GM13977 (cell line): ENCODE measurements at places on chromosomes 5 and 9.

DNA sequence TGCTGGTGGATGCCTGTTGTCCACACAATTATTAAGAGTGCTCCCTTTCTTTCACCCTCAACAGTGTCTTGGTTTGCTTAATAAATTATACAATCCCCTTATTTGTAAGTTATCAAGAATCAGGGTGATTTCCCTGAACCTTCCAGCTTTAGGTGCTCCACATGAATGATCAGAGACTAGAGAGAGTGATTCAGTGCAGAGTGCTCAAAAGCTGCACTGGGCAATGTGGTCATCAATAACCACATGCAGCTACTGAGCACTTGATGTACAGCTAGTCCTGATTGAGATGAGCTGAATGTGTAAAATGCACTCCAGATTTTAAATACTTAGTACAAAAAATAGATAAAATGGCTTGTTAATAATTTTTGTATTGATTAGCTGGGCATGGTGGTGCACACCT, 76.8 kb upstream of the TRIO start:
- no peak for DNase-seq

DNA sequence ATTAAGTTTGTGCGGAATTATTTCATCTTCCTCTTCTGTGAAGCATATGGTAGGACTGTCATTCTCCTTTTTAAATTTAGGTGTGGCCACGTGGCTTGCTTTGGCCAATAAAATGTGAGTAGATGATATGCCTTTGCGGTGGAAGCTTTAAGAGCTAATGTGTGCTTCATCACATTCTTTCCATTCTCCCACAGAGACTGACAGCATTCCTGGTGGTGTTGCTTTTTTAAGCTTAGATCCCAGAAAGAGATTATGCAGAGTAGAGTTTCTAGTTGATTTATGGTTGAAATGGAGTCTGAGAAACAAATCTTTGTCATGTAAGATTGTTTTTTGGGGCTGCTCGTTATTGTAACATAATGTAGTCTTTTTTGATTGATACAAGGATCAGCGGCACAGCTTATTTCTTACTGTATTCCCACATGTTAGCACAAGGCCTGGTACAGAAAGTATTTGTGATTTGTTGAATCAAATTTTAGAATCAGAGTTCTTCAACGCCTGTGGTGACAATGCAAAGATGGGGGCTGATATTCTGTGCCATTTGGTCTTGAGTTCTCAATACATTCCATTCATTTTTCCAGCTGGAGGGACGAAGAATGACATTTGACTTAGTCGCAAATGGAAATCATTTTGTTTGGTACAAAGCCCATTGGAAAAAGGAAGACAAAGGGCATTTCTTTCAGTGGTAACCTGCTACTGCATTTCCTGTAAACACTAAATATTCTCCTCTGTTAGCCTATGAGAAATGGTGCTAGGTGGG, 209.9 kb upstream of the VLDLR start:
- no peak for DNase-seq

DNA sequence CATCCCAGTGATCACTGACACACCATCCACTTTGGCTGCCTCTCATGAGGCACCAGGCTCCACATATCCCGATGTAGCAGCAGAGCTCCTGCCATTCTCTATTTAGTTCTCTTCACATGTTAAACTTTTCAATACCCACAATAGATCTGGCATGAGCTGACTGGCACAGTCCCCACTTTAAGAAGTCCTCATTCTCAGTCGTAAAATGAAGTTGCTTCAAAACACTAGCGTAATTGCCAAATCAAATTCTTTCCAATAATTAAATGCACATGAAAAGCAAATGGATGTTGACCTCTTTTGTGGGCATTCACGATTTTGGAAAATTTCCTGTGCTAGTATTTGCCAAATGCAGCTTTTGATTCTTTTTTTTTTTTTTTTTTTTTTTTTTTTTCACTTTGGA, 32.4 kb downstream of the HAPLN1 start:
- no peak for DNase-seq

GRCh38 chr5:163305655-163306054, 131.7 kb upstream of the CCNG1 start:
- DNase-seq: no peak

DNA sequence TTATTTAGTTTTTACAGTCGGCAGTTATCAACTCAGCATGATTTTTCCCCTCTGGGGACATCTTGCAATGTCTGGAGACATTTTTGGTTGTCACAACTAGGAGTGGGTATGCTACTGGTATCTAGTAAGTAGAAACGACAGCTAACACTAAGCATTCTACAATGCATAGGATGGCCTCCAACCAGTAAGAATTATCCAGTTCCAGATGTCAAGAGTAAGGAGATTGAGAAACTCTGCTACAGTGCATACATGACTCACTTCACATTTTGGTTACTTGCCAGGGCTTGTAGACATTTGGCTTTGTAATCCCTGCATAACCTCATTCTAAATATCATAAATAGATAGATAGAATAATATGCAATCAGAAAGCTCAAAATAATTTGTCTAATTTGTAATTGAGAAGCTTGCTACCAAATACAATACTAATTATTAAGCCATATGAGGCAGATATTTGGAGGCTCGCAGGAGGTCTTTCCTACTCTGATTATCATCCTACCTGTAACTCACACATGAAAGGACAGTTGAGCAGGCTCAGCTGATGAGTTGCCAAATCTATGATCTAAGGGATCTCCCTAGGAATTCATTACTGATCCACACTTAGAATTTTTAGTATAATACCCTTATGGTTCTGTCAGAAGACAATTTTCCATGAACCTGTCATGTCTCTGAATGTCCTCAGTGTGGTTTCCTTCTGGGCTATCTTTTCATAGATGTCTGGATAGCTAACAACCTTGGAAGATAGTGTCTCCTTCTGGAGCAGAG, 346.9 kb upstream of the TLE4 start:
- DNase-seq: no peak
